ENCODE measurements at places on chromosomes 7 and 10.

- no peak for DNase-seq
These were observed 132.0 kb upstream of the CXCL12 start for GRCh38 chr10:44516891-44517290.

GRCh38 chr7:51929818-51930217 is 613.2 kb upstream of the COBL start:
- no peak for DNase-seq

- DNase-seq: no peak
These were observed 22.8 kb downstream of the HIBADH start for GRCh38 chr7:27639851-27640250.

DNA sequence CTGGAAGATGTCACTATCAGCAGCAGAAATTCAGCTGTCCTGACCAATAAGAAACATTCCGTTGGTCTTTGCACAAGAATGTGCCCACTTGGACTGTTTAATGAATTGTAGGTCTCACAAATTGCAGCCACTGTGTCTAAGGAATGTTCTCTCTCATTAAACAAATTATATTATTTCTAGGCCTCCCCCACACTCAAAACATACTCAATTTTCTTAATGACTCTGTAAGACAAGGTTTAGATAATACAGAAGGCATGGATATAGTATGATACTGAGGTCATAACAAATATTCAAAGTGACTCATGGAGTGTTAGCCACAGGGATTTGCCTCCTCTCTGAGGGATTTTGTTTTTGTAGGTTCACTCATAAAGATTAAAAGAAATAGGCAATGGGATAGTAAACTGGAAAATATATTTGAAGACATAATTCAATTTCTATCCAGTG is 197.5 kb downstream of the PTN start:
- no peak for DNase-seq

DNA sequence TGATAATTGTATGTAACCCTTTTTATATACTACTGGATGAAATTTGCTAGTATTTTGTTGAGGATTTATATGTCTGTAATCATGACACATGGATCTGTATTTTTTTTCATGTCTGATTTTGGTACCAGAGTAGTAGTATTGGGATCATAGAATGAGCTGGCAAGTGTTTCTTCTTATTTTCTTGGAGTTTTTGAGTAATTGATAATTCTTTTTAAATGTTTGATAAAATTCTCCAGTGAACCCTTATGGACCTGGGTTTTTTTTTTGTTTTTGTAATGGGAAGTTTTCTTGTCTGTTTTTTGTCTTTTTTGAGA is 28.4 kb downstream of the ZNF33A start:
- no peak for DNase-seq

- DNase-seq: no peak
These were observed 931.5 kb downstream of the CCSER2 start for GRCh38 chr10:85259908-85260307.

- peak; percentile 22 for DNase-seq
These were observed 249.7 kb downstream of the CREB5 start for GRCh38 chr7:28661826-28662595.

GRCh38 chr7:142488036-142488633 is 230.3 kb upstream of the PRSS58 start:
- no peak for DNase-seq

DNA sequence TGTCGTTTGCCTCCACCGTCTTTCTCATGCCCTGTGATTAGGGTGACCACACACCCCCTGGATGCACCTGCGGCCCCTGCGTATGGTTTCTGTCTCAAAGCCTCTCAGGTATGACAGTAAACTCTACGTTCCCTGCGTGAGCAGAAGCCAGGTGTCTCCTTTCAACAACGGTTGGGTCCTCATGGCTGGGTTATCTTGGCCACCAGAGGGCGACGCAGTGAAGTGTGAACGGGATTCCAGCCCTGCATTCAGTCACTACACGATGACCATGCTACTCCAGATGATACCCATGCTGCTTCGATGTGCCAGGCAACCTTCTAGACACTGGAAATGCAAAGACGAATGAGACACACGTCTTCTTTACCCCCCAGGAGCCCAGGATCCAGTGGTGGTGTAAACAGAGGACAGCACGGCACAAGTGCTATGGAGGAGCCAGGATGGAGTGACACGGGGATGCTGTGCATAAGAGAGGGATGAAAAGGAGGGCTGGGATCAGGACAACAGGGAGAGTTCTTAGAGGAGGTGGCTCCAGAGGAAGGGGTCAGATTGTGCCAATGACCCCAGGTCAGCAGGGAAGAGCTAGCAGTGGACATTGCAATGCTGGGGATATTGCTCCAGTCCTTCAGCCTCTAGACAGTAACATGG is 228.1 kb upstream of the PFKP start:
- peak; percentile 26 for DNase-seq

DNA sequence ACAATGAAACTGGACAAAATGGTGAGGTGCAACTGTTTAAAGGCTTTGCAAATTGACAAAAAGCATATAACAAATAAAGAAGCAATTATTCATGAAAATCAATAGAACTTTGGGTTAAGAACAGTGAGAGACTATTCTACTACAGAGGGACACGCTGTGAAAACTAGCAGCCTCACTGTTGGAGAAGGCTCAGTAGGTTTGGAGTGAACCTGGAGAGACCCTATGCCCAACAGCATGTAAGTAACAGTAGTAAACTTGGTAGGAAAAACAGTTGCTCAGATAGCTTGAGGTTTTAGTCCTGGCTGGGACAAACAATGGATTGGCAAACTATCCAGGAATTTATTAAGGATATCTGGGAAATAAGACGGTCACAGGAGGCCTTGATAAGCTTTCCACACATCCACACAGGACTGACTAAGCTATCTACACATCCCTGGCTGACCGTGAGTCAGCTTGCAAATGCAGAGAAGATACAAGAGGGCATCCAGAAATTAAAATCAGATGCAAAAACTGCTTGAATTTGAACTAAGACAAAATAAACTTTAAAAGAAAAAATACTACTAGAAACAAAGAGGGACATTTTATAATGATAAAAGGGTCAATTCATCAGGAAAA is 15.9 kb downstream of the FAM149B1 start:
- DNase-seq: no peak

GRCh38 chr10:78178940-78179339 is 145.3 kb downstream of the RPS24 start:
- no peak for DNase-seq

GRCh38 chr10:78171633-78172400 is 138.2 kb downstream of the RPS24 start:
- no peak for DNase-seq

GRCh38 chr10:66654861-66655260 is 271.0 kb upstream of the LRRTM3 start:
- no peak for DNase-seq

DNA sequence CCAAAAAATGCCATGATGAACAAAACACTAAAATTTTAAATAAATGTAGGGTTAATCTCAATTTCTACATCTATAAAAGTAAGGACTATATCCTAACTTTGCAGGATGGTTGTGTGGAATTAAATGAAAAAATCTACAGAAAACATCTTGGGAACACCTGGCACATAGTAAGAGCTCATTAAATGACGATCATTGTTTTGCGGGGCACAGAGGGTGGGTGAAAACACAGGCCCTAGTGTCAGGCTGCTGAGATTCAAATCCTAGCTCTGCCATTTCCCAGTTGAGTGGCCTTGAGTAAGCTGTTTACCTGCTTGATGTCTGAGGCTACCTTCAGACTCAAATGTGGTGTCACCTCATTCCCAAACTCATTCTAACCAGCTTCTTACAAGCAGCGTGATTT is 35.6 kb downstream of the BTBD16 start:
- no peak for DNase-seq

- no peak for DNase-seq
These were observed 118.7 kb upstream of the SEC61G start for GRCh38 chr7:54877683-54878082.

DNA sequence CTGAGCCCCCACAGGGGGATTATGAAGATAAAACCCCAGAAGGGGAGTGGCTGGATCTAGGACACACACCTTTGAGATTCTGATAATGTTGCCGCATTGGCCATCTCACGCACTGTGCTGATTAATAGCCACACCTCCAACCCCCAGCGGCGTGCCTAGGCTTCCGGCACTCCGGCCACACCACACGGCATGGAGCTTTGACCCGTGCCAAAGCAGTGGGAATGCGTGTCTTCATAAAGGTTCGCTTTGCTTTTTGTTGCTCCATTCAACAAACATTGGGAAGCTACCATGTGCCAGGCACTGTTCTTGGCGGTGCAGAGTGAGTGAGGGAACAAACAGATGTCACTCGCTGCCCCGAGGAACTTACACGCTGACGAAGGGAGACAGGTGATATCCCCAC is 117.6 kb downstream of the TCERG1L start:
- no peak for DNase-seq

DNA sequence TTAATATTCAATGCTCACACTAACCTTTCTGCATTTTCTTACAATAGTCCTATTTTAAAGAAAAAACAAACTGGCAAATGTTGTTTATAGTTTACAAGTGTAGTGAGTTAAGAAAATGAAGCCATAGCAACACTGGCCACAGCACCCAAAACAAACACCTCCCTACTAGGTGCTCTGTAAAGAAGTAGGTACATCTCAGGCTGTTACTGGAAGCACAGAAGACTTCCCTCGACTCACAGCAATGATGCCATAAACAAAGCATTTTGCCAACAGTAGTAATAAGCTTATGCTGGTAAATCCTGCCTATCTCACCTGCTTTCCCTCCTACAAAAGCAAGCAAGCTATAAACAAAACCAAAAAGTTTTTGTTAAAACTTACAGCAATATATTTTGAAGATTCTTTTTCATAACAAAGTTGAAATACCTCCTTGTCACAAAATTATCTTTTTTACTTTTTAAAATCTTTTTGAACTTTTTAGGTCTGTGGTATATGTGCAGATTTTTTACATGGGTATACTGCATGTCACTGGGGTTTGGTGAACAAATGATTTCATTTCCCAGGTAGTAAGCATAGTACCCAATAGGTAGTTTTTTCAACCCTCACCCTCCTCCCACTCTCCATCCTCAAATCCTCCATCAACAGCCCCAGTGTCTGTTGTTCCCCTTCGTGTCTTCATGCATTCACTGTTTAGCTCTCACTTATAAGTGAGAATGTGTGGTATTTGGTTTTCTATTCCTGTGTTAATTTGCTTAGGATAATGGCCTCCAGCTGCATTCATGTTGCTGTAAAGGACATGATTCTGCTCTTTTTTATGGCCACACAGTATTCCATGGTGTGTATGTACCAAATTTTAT is 28.4 kb downstream of the COA1 start:
- peak; percentile 21 for DNase-seq

DNA sequence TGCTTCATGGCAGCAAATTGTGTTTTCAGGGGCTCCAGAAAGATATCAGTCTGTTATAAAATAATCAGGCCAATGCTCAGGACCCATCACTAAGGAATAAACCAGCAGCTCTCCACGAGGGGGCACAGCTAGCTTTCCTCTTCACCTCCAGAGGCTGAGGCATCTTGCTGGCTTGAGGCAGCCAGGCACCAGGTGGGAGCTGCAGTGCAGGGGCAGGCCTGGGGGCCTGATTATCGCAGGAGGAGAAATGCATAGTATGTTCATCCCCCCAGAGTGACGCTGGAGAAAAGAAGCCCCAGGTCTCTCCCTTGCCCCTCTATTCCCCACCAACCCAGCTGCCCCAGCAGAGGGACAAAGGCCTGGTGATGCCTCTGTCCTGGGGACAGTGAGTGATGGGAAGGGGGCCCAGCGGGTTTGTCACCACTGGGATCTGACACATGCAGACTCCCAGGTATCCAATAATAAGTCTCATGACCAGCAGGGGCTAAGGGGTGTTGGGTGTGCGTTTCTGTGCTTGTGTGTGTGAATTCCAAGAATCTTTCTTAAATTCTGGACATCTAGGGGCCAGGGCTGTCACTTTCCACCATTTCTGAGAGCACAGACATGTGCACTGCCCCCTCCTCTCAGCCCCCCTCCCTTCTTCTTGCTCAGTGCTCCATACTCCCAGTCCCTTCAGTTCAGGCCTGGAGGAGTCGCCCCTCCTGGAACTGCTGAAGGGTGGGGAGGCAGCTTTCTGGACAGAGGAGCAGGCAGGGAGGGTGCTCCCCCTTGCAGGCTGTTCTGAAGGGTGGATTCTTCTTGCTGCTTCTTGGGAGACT is 128.1 kb upstream of the FAM20C start:
- DNase-seq: peak; percentile 13

GRCh38 chr7:44387389-44387788 is 62.0 kb upstream of the CAMK2B start:
- no peak for DNase-seq

- no peak for DNase-seq
These were observed 61.1 kb downstream of the SORCS1 start for GRCh38 chr10:107103174-107104025.

- DNase-seq: peak; percentile 29
These were observed 265.1 kb upstream of the ZNF32 start for GRCh38 chr10:43913676-43914235.

DNA sequence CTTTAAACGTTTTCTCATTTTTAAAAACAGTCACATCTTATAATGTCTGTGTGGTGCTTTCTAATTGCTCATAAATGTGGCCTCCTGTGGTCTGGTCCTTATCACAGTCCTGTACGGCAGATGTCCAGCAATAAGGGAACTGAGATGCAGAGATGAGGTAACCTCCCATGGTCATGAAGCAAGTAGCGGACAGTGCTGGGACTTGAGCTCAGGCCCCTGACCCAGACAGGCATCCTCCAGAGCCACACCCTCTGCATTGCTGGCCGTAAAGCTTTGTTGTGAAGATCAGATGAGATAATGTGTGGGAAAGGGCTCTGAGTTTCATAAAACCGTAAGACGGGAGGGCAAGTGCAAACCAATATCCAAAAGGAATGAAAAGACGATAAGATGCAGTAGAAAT is 48.2 kb downstream of the DYNC2I1 start:
- no peak for DNase-seq

GRCh38 chr10:77633376-77633775 is 4.2 kb downstream of the KCNMA1 start:
- DNase-seq: no peak

GRCh38 chr10:101512738-101513137 is 75.3 kb downstream of the POLL start:
- no peak for DNase-seq

- no peak for DNase-seq
These were observed 17.1 kb upstream of the GTPBP4 start for GRCh38 chr10:971150-971542.

- DNase-seq: no peak
These were observed 202.1 kb downstream of the COBL start for GRCh38 chr7:51114501-51114900.

- no peak for DNase-seq
These were observed 172.4 kb upstream of the LANCL2 start for GRCh38 chr7:55192723-55193122.

GRCh38 chr7:23254051-23254681 is 7.6 kb downstream of the GPNMB start:
- no peak for DNase-seq

GRCh38 chr10:89478739-89479654 is 56.4 kb downstream of the SLC16A12 start:
- no peak for DNase-seq

- no peak for DNase-seq
These were observed 31.6 kb downstream of the ZNF117 start for GRCh38 chr7:64959072-64959747.

DNA sequence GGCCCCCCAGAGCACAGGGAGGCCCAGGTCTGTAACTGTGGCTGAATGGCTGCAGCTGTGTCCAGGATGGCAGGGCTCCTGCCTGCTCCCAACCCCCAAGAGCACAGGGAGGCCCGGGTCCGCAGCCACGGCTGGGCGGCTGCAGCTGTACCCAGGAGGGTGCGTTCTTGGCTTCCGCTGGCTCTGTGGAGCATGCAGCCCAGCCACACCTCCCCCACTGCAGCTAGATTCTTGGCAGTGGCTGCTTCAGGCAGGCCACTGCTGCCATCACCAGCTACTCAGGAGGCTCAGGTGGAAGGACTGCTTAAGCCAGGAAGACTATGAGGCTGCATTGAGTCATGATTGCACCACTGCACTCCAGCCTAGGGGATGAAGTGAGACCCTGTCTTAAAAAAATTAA is 27.9 kb downstream of the C7orf25 start:
- peak; percentile 46 for DNase-seq

Data from GM12865 (cell line).